ENCODE measurements at places on chromosomes 4 and X. TPM values are rescaled to one million over a fixed set of nuclear protein-coding genes. Genes with fewer than 3 reads are reported as not detected.

The S100P gene
- total RNA-seq: 4.7 TPM

The GAGE12J gene
- not detected for total RNA-seq

The CHRDL1 gene
- 14.4 TPM for total RNA-seq

GRCh38 chr4:44738615-44739014 lies 12.3 kb upstream of the GNPDA2 start:
- no peak for DNase-seq

DNA sequence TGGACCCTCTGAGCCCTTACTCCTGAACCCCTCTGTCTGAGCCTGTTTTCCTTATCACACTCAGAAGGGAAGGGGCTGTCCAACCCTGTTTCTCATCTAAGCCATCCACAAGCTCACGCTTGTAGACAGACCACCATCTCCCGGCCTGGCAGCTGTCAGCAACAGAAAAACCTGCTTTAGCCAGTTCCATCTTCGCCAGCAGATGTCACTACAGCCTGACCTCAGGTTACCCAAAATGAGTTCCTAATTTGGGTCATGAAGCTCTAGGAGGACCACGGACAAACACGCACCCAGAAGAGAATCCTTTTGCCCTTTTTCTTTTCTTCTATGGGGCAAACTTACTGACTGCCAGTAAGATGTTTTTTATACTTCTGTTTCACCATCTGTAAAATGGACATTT lies 445.4 kb downstream of the BCOR start:
- no peak for DNase-seq

GRCh38 chr4:72496119-72496518 lies 72.9 kb downstream of the ADAMTS3 start:
- DNase-seq: no peak

GRCh38 chrX:150205011-150205410 lies 158.1 kb upstream of the MAMLD1 start:
- DNase-seq: no peak

DNA sequence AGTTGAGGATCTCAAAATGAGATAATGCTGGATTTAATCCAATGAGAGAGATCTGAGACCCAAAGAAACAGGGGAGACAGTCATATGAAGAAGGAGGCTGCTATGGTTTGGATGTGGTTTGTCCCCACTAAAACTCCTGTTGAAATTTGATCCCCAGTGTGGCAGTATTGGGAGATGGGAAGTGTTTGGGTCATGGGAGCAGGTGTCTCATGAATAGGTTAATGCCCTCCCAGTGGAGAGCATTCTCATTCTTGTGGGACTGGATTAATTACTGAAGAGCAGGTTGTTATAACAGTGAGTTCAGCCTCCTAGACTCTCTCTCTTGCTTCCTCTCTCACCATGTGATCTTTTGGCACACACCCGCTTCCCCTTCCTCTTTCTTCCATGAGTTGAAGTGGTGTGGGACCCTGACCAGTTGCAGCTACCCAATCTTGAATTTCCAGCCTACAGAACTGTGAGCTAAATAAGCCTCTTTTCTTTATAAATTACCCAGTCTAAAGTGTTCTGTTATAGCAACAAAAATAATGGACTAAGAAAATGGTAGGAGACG lies 70.3 kb downstream of the PPEF2 start:
- DNase-seq: no peak

DNA sequence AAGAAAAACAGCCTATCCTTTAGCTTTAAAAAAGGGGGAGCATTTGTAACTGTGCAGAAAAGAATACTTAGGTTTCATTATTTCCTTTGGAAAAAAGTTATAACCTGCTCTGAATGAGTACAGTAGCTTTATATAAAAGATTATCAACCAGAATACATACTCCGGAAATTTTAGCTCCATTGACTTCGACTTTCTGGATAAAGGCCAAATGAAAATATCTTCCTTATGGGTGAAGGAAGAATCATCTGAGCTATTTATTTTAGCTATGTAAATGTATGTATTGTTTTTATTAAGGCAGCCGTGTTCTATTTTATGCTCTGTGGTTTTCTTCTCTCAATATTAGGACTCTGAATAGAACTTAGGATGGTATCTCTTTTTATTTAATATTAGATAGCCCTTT lies 69.0 kb upstream of the ETNPPL start:
- DNase-seq: no peak

- no peak for DNase-seq
Measured at GRCh38 chr4:123954220-123954619, 557.6 kb downstream of the SPRY1 start.
